ENCODE measurements at places on chromosomes 7 and 10.

DNA sequence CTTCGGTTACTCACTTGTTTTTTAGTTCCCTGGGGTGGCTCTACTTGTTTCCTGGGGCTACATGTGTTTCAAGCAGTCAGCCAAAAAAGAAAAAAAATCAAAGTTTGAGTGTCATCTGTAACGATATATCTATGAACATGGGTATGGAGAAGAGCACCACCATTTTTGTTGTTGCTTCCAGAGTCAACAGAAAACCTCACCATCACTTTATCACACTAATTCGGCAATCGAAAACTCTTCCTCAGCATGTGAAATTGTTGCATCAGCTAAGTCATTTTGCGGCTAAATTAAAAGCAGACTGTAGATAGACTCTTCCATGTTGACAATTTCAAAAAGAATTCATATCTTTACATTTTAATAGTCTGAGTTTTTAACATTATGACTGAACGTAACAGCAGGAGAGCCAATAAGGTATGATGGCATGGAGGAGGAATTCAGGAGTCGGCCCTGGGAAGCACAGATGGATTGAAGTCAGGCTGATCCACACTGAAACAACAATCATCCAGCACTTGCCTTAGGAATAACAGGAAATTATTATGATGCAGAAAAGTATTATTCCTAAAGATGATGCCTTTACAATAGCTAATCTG lies 455.7 kb upstream of the KLF6 start:
- no peak for DNase-seq

- DNase-seq, result no peak
Observed at GRCh38 chr7:153090764-153091163, 331.2 kb downstream of the ACTR3B start.

- DNase-seq, result no peak
Observed at GRCh38 chr10:59284118-59284975, 78.0 kb downstream of the FAM13C start.

- no peak for DNase-seq
Observed at GRCh38 chr10:124697837-124698544, 46.2 kb downstream of the FAM53B start.

- no peak for DNase-seq
Observed at GRCh38 chr7:107960272-107960671, 42.7 kb downstream of the LAMB1 start.

DNA sequence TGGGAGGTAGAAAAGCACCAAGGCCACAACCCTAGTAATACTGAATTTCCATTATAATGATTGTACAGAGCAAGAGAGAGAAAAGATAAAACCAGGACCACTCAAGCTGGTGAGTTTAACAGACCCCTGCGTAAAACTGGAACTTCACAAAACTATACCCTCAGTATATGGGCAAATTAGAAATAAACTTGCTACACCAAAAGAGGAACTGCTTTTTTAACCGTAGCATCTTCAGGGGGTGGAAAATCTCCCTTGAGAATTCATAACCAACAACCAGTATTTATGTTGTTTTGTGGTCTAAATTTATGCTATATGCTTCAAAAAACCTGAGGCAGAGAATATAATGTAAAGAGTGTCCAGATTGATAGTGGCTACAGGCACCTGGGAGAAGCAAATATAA lies 171.2 kb downstream of the SGMS1 start:
- no peak for DNase-seq

Measured in D341Med (cell line).